ENCODE measurements at places on chromosomes 5 and 9.

DNA sequence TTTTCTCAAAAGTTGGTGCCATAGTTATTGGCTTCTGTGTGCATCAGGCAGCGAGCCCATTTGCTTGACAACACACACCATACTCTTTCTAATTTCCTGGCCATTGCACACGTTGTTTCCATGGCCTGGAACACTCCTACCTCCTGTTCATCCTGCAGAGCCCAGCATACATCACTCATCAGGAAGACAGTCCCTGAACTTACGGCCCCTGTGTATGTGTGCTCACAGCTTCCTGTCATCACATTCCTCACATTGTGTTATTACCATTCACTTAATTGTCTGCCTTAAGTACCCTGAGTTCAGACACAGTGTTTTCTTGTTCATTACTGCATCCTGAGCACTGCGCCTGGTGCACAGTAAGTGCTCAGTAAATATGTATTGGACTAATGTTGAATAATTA is 355.9 kb downstream of the PRELID2 start:
- DNase-seq = no peak

GRCh38 chr5:80468131-80468530 is 19.8 kb upstream of the FAM151B start:
- no peak for DNase-seq

GRCh38 chr9:105431424-105432246 is 16.2 kb upstream of the FSD1L start:
- no peak for DNase-seq

GRCh38 chr5:156121234-156121633 is 205.7 kb upstream of the SGCD start:
- DNase-seq = no peak

- no peak for DNase-seq
These were observed 225.4 kb downstream of the EBF1 start for GRCh38 chr5:158874343-158874742.

All from Caki2 (cell line).